Stimulated activated CD4-positive, alpha-beta T cell treated with anti-CD3 and anti-CD28 coated beads, Interleukin-1b, Interleukin-23, amount 100 ng/mL, for 24 hours (primary cell): ENCODE measurements at places on chromosomes 11 and 22.

- DNase-seq = no peak
Measured at GRCh38 chr11:125429807-125430678, 66.0 kb downstream of the FEZ1 start.

- no peak for DNase-seq
Measured at GRCh38 chr11:1233351-1234053, 10.6 kb downstream of the MUC5B start.

DNA sequence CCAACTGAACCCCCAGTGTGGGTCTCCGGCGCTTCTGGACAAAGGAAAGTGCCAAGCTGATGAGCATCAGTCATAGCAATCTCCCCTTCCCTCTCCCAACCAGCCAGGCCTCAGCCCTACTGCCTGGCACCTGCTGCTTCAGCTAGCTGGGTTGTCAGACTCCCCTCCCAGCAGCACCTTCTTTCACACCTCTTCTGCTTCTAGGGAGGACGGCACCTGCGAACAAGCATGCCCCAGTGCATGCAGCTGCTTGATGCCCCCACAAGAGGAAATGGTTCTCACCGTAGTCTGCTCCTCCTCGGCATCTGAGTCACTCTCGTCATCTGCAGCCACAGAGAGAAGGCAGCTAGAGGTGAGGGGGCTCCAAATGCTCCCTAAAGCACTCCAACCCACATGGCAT lies 25.4 kb downstream of the THOC5 start:
- DNase-seq = no peak

DNA sequence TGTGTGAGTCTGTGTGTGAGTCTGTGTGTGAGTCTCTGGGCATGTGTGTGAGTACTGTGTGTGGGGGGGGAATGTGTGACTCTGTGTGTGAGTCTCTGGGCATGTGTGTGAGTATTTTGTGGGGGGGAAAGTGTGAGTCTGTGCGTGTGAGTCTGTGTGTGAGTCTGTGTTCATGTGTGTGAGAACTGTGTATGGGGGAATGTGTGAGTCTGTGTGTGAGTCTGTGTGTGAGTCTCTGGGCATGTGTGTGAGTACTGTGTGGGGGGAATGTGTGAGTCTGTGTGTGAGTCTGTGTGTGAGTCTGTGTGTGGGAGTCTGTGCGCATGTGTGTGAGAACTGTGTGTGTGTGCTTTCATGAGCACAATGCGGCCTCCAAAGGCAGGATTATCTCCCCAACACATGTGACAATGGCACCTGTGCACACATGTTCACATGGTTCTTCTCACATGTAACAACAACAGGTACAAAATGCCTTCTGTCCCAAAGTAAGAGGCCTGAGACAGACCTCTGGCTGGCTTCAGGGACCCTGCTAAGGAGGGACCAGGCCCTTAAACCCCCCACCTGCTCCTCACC lies 1.6 kb downstream of the CD5 start:
- no peak for DNase-seq

DNA sequence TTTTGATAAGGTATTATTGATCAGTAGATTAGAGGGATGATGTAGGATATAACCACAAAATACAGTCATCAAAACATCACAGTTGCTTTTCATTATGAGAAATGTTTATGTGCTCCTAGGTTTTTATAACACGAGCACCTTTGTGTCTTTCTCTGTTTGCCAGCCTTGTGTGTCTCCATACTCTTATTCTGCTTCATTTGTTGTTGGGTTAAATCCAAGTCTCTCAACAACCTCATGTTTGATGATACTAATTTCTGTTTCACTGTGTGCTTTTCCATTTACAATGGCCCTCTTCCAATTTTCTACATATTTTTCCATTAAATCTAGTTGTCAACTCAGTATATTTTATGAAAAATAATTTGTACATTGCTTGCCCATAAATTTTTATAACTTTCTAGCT lies 107.7 kb upstream of the POU2AF2 start:
- no peak for DNase-seq

- DNase-seq = no peak
Measured at GRCh38 chr11:73983741-73984538, 1.3 kb upstream of the UCP2 start.

GRCh38 chr22:22935546-22936157 lies 48.0 kb downstream of the IGLL5 start:
- no peak for DNase-seq

DNA sequence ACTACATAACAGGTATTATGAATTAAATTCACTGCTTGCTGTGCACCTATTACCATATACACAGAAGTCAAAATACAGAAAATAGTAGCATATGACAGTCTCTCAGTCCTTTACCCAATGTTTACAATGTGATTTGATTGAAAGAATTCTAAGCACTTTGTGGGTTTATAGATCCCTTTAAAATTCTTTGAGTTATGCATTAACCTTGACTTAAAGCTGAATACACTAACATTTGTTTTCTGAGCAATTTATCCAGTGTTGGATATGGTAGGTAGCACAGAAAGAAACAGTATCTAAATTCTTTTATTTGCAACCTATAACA lies 230.8 kb upstream of the DDI1 start:
- DNase-seq = no peak

GRCh38 chr11:75639762-75640181 lies 29.1 kb downstream of the MAP6 start:
- no peak for DNase-seq

GRCh38 chr11:87036756-87037449 lies 831 bp upstream of the TMEM135 start:
- peak; percentile 1 for DNase-seq

GRCh38 chr22:26665813-26666231 lies 8.4 kb downstream of the MIAT start:
- DNase-seq = no peak

DNA sequence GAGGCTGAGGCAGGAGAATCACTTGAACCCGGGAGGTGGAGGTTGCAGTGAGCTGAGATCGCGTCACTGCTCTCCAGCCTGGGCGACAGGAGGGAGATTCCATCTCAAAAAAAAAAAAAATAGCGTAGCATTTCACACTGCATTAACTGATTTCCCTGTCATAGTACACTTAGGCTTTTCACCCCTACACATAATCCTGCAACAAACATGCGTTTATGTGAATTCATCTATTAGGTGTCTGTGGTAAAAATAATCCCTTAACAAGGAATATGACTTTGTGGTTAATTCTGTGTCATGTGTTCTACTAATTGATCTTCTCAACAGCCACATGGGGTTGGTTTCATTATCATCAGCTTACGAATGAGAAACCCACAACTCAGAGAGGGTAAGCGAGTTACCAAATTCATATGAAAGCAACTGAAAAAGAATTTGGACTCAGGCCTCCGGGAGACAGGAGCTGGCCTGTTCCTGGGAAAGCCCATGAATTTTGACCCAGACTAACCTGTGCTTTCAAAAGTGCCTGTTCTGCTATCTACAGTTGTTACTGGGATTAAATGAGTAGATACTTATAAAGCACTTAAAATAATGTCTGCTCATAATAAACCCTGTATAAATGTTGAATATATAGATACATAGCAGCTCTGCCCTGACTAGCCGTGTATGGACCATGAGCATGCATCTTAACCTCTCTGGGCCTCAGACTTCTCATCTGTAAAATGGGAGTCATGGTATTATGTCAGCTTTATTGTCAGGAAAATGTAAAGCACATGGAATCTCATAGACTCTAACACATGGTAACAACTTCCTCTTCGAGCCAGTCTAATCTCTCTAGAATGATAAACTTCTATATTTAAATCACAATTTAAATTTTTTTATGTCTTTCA lies 36.6 kb downstream of the KCNJ1 start:
- DNase-seq = no peak

- DNase-seq = no peak
Measured at GRCh38 chr22:43171607-43172006, 15.3 kb downstream of the TTLL12 start.

GRCh38 chr22:20725987-20726558 lies 47.8 kb upstream of the SERPIND1 start:
- DNase-seq = no peak

DNA sequence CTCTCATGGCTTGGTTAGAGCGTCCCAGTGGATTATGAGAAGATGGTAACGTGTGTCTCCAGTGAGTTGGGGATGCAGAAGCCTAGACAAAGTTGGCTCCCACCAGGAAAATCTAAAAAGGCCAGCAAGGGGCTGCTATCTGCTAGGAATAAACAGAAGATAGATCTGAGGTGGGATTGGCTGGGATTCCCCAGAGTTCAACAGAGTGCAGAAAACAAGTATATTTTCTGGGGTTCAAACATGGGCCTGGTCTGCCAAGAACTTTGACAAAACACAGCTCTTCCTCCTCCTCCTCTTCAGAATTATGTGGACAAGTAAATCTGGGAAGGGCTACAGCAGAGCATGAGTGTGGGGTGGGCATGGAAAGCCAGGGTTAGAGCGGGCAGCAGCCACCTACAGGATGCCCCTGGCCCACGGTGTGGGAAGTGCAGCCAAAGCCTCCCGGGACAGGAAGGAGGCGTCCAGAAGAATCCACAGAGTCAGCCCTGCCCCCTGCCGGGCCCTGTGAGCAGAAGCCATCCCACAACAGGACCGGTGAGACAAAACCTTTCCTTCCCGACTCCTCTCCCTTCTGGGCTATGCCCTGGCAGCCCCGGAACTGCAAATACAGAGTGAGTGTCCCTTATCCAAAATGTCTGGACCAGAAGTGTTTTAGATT lies 67.1 kb downstream of the CD82 start:
- no peak for DNase-seq

- no peak for DNase-seq
Measured at GRCh38 chr11:100684101-100685065, 2.7 kb upstream of the ARHGAP42 start.

GRCh38 chr11:122186439-122187080 lies 70.5 kb upstream of the BLID start:
- DNase-seq = no peak

DNA sequence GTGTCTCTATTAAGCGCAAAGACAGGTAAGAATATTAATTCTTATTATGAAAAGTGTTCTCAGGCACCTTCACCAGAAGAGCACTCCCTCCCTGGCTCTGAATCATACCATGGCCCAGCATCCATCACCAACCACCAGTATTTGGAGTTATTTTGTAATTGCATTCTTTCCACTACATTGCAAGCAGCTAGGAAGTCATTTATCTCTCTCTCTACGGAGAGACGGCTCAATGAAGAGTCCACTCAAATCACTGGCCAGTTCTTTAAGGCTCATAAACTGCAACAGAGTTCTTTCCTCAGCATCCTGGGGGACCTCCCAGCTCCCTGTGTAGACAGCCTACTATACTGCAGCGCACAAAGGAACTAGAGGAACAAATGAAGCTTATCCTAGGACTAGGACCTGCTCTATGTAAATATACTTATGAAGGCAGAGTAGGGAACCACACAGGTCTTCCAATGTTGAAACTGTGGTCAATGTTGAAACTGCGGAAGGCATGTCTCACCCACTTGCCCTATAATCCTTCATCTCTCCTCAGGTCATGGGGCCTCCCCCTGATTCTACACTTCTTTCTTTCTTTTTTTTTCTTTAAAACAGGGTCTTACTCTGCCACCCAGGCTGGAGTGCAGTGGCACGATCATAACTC lies 63.4 kb downstream of the AAMDC start:
- DNase-seq = no peak
